ENCODE measurements at places on chromosomes 2 and 18.

DNA sequence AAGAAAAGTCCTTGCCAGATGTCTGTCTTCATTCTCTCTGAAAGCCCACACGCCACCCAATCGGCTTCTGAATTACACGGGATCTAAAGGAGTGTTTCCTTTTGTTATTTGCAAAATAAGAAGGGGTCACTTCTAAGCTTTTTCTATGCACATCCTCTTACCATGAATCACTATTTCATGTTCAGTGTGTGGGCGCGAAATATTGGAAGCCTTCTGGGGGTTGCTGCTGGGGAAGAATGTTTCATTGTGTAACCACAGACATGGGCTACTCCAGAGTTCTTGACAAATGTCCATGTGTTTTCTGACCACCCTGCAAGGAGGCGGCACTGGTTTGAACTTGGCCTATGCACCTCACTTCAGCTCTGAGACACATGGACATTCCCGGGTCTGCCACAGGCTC lies 133.6 kb upstream of the APCDD1 start:
- no peak for DNase-seq

DNA sequence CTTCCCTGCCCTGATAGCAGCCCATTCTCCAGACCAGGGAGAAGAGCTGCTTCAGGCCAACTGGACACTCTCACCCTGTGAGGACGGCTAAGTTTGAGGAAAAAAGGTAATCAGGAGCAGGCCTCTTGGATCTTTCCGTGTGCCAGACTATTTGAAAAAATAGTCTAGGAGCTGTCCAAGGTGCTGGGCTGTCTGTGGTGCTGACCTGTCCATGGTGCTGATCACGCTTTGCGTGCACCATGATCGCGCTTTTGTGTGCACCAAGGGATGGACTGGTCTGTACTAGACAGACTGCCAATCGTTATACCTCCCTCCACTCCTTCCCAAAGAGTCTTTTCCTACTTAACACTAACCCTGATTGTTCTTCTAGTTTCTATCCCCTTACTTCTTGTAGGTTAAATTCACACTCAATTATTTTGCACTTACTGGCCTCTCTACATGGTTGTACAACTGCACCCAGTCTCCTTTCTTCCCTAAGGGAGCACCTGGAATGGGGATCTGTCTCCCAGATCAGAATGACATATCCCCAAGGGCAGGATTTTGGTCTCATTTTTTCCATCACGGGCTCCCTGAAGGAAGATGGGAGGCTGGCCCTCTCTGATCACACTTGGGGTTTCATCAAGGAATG lies 295.4 kb downstream of the CELF4 start:
- DNase-seq: no peak

GRCh38 chr2:69238449-69239031 lies 148.5 kb downstream of the GFPT1 start:
- no peak for DNase-seq

GRCh38 chr2:143936848-143937722 lies 582.8 kb downstream of the ZEB2 start:
- peak; percentile 50 for DNase-seq

DNA sequence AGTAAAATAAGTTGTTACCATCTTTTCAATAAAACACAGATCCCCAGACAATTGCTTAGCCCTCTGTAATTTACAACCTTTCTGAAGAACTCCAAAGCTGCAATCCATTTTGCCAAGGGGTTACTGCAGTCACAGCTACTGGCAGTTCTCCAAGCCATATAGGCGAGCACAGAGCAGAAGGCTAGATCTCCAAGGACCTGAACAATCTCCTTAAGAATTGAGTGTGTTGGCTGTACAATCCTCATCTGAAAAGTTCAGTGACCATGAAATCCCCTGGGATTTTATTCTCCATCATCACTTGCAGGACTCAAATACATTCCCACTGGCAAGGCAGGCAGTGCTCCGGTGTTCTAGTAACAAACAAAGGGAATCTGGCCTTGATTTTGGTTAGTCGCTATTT lies 103.9 kb upstream of the LRP1B start:
- DNase-seq: no peak

GRCh38 chr2:224286923-224287322 lies 115.0 kb downstream of the FAM124B start:
- DNase-seq: no peak

DNA sequence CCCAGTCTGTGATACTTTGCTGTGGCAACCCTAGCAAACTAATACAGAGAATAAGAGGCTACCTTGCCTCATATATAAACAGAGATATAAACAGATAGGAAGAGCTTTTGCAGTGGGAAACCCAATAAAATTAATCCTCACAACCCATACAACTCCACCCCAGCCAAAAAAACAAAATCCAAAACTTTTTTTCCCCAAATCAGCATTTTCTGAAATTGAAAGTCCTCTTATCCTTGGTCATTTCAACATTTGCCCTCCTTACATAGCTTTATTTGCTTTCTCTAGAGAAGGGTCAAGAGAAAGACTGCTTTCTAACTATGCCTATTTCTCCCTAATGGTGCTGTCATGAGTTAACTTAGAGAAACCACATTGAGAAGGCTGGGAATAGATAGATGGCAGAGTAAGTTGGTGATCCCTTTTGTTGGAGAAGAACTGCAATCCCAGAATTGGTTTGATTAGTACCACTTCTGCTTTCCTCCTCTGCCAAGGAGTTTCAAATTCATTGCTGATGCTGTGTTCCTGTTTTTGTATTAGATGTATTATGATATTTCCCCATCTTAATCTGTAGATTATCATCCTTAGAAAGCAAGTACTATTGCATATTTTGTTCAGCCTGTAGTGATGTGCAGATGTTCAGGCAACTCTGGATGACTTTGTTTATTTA lies 76.5 kb upstream of the B3GNT2 start:
- DNase-seq: no peak

DNA sequence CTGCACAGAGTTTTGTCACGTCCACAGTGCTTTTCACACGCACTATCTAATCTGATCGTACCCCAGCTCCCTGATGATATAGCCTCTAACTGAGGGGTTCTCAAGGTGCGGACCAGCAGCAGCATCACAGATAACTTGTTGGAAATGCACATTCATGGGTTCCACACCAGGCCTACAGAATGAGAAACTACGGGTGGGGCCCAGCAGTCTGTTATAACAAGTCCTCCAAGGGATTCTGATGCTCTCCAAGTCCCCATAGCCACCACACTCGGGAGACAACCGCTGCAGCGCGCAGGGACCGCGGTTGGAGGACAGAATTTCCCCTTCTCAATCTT lies 745 bp upstream of the BZW1 start:
- no peak for DNase-seq

Data from DMS79 treated with DMSO at 0.1 percent for 48 hours (cell line).